ENCODE measurements at places on chromosomes 2 and 18.

GRCh38 chr2:204551512-204551863 is 6.2 kb downstream of the PARD3B start:
- no peak for DNase-seq

- DNase-seq = no peak
Measured at GRCh38 chr2:179297927-179298326, 33.3 kb upstream of the SESTD1 start.

GRCh38 chr2:25320077-25320476 is 21.6 kb downstream of the DNMT3A start:
- no peak for DNase-seq

GRCh38 chr2:140424471-140424870 is 1644.3 kb upstream of the NXPH2 start:
- no peak for DNase-seq

DNA sequence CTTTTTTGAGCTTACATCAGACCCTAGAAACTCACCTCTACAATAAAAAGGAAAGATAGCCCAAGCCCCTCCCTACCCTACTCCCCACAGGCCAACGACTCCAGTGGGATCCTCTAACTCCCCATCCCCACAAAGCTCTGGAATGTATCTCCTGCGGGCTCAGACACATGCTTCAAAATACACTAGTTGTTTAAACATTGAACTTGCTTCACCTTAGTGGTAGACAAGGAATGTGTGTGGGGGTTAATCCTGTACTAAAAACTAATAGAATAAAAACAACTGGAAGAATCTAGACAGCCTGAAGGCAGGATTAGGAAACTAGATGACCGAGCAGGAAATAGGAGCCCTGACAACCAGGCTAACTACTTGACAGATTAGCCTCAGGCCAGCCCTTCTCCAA is 211.5 kb downstream of the SUCLG1 start:
- no peak for DNase-seq

- DNase-seq = no peak
Measured at GRCh38 chr18:3821524-3821923, 371.6 kb downstream of the TGIF1 start.

DNA sequence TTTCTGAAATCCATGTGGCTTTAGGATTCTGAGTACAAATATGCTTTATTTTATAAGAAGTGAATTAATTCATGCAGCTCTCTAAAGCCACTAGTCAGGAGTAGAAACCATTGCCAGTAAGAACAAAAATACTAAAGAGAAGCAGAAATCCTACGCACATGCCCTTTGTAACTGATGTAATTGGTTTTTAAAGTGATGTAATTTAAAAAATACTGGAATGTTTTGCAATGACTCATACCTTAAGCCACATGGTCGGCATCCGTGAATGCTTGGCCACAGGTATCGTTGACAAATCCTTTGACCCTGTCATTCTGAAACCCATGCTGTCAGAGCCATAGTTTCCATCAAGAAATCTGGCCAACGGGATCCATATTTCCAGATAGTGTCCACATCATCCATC is 213.3 kb downstream of the ACKR3 start:
- DNase-seq = no peak

DNA sequence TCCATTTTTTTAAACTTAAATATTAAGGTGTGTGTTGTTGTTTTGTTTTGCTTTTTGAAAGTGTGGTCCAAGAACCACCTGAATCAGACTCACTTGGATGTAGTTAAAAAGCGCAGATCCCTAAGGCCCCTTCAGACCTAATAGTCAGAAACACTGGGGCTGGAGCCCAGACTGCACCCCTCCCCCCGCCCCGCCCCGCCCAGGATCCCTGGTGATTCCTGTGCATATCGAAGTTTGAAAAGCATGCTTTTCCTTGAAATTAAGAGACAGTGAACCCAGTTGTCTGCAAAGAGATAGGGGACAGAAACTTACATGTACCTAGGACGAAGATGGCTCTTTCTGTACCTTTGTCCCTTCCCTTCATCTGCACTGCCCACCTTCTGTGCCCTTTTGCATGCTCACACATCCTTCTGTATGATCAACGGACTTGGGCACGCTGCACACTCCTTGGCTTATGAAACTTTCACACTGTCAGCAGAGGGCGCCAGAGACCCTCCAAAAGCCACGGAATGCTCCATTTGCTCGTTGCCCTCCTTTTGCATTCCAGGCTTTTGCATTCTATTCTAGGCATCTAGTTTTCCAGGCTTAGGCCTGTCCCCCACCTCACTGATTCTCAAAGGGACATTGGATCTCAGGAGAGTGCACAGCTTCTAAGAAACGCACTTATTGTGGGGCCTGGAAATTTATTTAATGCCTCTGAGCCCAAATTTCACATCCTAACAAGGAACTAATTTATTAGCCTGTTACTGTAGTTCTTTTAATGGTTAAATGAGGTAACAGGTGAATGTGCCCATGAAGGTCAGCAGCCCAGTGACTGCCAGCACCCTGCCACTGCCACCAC is 32.8 kb upstream of the SLC14A1 start:
- DNase-seq = peak; percentile 90

- no peak for DNase-seq
Measured at GRCh38 chr2:179614121-179614520, 247.3 kb downstream of the ZNF385B start.

Measured in sciatic nerve (tissue), 2 donors.